ENCODE measurements at places on chromosomes 6 and 20.

- no peak for DNase-seq
Observed at GRCh38 chr20:20024942-20025341, 7.8 kb downstream of the NAA20 start.

DNA sequence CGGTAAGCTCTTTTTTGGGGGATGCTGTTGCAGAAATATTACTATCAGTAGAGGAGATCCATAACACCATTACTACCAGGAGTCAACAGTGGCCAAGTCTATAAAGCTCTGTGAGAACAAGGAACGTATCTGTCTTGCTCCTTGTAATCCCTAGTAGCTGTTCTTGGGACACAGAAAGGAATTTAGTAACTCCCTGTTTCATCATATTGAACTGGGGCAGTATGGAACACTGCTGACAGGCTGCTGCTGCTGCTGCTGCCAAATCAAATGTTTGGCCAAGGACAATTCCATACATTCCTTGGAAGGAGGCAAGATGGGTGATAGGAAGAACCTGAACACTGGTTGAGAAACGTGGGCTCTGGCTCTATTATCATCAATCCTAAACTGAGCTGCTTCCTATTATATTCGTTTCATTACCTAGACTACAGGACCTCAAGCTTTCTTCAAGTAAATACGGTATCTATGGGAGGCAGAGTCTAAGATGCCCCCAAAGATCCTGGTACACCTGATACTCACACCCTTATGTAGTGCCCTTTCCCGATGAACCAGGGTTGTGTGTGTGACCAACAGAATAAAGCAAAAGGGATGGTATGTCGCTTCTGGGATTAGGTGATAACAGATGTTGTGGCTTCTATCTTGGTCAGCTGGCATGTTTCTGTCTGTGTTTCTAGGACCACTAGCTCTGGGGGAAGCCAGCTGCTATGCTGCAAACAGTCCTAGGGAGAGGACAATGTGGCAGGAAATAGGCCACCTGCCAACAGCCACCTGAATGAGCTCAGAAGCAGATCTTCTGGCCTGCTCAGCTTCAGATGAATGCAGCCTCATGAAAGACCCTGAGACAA, 39.5 kb downstream of the ELOVL5 start:
- DNase-seq: peak; percentile 15

DNA sequence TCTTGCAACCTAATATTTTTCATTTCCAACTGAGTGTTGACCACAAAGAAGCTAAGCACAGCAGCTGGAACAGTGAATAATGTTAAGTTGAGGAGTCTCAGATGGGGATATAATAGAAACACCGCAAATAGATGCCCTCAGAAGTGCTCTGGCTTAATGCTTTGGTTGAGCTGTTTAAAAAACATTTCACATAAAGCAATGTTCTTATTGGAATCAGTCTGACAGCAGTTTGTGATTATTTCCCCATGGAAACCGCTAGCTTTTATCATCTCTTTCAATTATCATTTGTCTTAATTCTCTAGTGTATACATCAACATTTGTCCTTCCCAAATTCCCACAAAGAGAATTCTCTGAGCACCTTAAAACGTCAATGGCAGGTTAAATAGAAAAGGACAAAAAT, 30.8 kb downstream of the METTL24 start:
- DNase-seq: no peak

DNA sequence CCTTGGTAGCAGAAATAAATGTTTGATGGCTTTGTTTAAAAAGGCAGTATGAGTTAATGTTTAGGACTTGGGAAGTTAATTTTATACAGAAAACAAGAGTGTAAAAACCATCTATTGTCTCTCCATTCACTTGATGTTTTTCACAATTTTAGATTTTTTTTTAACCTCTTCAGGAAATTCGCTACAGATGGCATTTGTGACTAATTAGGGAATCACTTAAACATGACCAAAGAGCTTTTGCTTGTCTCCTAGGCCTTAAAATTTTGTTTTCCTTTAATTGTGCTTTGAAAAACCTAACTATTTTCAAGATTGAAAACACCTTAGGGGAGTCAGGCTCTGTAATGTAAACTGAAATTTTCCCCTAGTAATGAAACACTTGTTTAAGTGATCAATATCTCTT, 17.3 kb downstream of the TULP4 start:
- no peak for DNase-seq

DNA sequence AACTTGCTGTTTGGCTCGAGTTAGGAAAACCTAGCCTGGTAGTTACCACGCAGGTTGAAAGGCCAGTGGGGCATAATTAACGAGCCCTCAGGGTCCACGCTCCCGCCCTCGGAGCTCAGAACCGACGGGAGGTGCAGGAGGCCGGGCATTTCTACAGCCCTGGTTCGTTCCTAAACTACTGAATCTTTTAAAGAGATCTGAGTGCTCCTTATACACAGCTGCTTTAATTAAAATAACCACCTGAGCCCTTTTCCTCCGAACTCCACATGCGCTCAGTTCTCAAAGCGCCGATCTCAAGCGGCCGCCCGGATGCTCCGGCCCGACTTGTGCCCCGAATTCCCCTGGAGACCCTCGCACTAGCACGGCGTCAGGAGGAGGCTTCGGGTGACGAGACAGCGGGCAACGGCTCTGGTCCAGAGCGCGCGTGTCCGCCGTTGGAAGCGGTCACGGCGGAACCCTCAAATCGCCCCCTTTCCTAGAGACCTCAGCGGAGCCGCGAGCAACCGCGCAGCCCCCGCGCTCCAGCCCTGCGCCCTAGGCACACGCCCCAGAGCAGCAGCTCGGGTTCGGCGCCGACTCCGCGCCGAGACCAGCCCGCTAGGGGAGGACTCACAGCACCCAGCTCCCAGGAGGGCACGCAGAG, 397 bp downstream of the WDR27 start:
- DNase-seq: no peak

- peak; percentile 74 for DNase-seq
Observed at GRCh38 chr6:474453-475185, 83.1 kb downstream of the IRF4 start.

- DNase-seq: no peak
Observed at GRCh38 chr20:21315138-21315537, 12.0 kb downstream of the XRN2 start.

- no peak for DNase-seq
Observed at GRCh38 chr6:1485678-1486077, 96.3 kb downstream of the FOXF2 start.

GRCh38 chr6:13248053-13248452, 80.3 kb downstream of the TBC1D7 start:
- no peak for DNase-seq

GRCh38 chr20:35849706-35850105, 77.9 kb downstream of the PHF20 start:
- DNase-seq: no peak

DNA sequence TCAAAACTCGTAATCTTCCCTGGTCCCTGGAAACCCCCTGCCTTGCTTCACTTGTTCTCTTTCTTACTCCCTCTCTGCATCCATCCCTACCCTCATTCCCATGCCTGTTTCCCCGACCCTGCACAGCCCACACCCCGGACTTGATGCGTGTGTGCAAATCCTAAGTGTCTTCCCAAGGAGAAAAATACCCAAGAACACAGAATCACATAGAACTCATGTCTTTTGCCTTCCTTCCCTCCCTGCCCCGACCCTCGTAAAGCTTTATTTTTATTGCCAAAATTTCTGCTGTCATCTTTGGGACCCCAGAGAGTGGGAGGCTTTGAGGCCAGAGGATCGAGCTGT, 169.6 kb upstream of the PMEPA1 start:
- no peak for DNase-seq

DNA sequence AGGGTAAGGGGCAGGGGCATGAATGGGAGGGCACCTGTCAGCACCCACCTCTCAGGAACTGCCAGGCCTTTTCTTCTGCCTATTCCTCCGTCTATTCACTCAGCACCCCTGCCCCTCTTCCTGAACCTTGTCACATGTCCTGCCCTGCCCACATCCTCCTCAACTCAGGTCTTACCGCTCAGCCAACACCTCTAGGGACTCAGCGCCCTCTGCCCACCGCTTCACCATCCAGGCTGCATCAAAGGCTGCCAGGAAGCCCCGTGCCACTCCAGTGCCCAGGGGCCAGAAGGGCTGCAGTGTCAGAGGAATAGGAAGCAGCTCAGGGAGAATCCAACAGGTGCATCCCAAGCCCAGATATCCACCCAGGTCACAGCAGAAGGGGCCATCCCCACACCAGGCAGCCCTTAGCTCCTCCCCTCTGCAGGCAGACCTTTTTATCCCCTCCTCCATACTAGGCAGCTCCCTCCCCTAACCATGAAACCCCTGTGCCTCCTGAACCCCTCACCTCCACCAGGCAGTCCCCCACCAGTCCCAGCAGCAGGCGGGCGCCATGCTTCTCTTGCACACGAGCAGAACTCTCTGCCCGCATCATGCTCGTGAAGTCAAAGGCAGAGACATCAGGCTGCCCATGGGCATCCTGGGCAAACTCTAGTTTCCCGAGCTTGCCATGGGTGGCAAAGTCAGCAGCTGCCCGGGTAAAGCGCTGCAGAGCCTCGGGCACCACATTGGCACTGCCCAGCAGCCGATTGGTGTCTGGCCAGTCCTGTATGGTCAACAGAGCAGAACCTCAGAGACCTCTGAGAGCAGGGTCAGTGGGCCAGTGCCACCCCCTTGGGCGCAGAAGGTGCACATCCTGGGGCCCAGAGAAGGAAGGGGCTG, 5.5 kb downstream of the MICAL1 start:
- peak; percentile 37 for DNase-seq

- DNase-seq: no peak
Observed at GRCh38 chr20:22561965-22562577, 22.3 kb downstream of the FOXA2 start.

DNA sequence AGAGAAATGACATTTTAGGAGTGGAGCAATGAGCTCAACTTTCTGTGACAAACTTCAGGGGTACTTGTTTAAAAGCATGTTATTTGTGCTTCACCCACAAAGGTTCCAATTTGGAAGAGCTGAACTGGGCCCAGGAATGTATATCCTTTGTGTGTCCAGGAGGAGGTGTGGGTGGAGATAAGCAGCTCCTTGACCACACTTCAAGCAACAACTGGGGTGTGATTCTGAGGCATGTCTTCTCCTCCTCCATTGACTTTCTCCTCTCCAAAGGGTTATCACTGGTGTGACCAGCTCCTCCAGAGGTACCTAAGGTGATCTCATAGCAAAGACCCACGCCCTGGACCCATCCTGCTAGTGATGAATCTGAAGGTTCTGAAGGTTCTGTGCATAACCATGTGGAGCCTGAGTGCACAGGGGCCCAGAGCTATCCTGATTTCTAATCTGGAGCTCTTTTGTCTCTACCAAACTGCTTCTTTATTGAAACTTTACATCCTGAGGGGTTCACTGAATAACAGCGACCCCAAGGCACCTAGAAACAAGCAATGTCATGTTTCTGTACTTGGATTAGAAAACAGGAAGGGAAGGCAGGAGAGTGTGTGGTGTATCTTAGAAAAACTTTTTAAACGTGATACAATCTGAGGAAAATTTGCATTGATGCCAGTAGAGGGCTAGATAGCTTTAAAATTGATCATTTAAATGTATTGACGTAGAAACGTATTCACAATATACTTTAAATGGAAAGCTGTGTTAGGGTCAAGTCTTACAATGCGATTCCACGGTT, 60.9 kb upstream of the CD93 start:
- DNase-seq: no peak

GRCh38 chr20:64003960-64004725, 23.2 kb downstream of the PRPF6 start:
- no peak for DNase-seq

DNA sequence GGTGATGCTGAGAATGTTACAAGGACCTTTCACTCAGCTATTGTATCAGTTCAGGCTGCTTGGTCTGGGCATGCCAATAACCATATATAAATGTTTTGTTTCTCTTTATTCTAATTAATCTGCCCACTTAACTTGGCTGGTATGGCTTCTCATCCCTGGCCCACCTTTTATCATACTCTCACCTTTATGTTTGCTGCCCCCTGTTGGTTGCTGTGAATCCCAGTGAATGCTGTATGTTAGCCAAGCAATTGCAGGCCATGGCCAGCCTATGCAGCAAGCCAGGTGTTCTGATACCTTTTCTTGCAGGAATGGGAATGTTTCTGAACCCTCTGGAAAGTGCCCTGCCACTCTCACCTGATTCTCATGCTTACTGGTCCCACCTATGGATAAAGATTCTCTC, 54.6 kb downstream of the PCSK2 start:
- DNase-seq: no peak

Data from T-cell (primary cell).